Stimulated activated CD8-positive, alpha-beta memory T cell treated with anti-CD3 and anti-CD28 coated beads, Interleukin-15, amount 100 ng/mL, for 24 hours (primary cell): ENCODE measurements at places on chromosomes 6 and 20.

DNA sequence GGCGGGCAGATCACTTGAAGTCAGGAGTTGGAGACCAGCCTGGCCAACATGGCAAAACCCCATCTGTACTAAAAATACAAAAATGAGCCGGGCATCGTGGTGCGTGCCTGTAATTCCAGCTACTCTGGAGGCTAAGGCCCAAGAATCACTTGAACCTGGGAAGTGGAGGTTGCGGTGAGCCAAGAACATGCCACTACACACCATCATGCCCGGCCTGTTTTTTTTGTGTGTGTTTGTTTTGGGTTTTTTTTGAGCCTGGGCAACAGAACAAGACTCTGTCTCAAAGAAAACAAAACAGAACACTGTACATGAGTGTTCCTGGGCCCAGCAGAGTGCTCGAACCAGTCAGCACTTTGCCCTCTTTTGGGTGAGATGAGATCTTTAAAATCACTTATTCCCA is 159.1 kb downstream of the MTHFD1L start:
- DNase-seq, result no peak

GRCh38 chr20:19368351-19368750 is 155.9 kb downstream of the SLC24A3 start:
- no peak for DNase-seq

- no peak for DNase-seq
These were observed 179.9 kb downstream of the ZDHHC14 start for GRCh38 chr6:157560691-157561413.

- DNase-seq, result no peak
These were observed 267.8 kb downstream of the PTPRK start for GRCh38 chr6:128252341-128253176.

DNA sequence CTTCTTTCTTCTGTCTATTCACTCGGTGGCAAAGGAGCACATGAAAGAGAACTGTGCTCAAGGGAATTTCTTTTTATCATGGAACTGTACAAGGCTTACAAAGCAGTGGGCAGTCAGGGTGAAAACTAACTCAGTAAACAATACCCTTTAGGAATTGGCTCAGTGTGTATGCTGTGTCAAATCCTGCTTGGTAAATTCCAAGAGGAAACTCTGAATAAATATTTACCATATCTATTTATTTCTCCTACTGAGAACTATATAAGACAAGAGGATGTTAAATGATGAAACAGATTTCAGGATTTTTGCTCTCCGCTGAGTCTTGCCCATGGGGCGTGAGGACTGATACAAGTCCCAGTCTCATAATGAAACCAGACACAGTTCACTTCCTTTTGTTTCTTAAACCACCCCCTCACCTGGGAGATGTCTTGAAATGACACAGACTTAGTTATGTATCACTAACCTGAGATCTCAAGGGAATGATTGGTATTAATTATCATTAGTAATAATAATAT is 188.8 kb downstream of the BACH2 start:
- no peak for DNase-seq

DNA sequence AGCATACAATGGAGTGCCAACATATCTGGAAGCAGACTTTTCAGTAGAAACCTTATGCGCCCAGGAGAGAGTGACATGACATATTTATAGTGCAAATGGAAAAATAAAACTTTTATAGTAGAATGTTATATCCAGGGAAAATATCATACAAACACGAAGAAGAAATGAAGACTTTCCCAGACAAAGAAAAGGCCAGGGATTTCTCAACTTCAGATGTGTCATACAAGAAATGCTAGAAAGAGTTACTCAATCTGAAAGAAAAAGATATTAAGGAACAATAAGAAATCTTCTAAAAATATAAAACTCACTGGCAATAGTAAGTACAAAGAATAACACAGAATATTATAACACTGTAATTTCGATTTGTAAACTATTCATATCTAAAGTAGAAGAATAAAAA is 1269.3 kb downstream of the GRIK2 start:
- DNase-seq, result no peak

GRCh38 chr6:1644516-1645060 is 34.9 kb downstream of the FOXC1 start:
- no peak for DNase-seq

DNA sequence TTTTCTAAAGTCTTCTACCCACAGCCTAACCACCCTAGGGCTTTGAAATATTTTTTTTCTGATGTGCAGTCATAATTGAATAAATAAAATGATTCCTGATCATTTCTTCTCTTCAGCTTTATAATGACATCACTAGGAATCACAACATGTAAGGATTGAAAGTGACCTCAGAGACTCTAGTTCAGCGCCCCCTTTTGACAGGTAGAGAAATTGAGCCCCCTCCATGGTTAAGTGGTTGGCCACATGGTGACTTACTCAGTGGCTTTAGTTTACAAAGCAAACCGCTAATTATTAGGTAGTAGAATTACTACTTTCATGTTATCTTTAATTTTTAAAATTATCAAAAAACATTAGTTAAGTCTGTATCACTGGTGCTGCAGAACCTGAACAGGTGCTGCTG is 13.3 kb upstream of the SLC2A12 start:
- no peak for DNase-seq

- DNase-seq, result no peak
These were observed 10.6 kb upstream of the FAM8A1 start for GRCh38 chr6:17589406-17590096.

- no peak for DNase-seq
These were observed 168.2 kb downstream of the ZNF217 start for GRCh38 chr20:53425481-53425880.

- peak; percentile 21 for DNase-seq
These were observed 11.1 kb downstream of the CDH4 start for GRCh38 chr20:61263084-61263695.

DNA sequence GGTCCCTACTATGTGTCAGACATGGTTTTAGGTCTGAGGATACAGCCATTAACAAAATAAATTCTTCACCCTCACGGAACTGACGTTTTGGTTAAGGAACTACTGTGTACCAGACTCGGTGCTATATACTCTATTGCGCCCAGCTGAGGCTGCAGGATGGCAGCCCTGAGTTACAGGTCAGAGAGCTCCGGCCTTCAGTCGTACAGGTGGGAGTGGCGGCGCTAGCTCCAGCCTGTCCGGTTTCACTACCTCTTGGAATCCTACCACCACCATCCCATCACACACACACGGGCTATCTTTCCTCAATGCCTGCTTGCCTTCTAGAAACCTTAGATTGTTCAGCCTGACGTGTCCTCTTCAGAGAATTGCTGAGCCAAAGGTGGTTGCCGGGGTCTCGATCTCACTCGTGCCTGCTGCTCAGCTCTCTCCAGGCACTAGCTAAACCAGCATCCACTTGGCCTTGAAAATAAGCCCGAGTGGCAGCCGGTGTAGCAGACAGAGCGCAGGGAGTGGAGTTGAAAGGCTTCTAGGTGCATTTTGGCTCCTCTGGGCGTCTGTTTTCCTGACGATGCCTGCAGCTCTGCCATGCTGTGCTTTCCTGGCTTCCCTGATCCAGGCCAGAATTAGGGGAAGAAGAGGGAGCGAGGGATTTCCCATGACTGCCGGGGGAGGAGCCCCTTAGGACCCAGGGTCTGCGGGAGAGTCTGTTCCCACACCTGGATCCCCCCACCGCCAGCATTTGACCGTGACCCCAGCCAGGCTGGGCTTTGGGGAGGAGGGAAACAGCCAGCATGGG is 1.1 kb upstream of the TCF15 start:
- DNase-seq, result no peak

DNA sequence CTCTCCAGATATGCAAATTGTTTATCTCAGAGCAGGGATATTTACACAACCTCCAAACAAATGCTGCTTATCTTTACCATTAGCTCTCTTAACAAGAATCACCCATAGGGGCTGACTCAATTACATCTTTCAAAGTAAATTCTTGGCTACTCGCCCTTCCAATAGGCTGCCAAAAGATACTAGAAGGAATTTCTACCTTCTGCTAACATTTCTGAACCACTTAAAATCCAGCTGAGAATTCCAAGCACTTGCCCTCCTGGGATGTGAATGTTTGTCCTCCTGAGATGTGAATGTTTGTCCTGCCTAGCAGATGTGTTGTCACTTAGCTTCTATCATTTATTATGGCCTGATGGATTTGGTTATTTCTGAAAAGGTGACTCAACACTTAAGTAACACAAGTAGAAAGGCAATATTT is 388.0 kb downstream of the GJA1 start:
- no peak for DNase-seq

GRCh38 chr6:45930420-45931040 is 85.1 kb downstream of the CLIC5 start:
- DNase-seq, result peak; percentile 22

GRCh38 chr6:56484669-56485068 is 158.0 kb downstream of the DST start:
- no peak for DNase-seq

- no peak for DNase-seq
These were observed 28.8 kb downstream of the MAP7 start for GRCh38 chr6:136521427-136521826.

DNA sequence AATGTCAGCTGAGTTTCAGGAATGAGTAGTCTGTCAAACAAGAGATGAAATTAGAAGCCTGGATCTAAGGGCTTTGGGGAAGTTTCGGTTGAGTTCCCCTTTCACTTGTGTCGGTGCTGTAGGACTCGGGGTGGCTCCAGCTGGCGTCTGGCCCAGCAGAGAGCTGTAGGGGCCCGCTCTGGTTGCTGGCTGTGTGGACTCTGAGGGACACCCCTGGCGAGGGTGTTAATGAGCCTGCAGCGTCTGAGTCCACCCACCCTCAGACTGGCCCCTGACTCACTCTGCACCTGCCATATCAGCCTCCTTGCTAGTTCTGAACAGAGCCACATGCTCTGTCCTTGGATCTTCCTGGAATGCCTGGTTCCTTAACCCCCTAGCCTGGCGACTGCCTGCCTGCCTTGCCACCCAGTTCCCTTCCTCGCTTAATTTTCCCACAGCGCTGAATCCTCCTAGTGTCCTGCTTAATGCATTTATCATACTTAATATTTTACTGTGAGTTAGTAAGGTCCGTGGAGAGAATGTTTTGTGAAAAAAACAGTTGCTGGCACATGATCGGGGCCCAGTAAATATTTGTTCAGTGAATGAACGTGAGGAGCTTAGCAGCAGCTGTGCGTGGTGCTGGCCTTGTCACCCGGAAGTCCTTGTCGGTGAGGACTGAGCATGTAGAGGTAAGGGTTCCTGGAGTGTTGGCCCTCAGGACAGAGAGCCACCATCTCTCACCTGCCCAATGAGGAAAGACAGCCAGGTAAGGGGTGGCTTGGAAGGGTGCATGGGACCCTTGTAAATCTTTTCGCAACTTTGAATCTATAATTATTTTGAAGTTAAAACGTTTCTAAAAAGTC is 1.6 kb downstream of the DNAJC5 start:
- no peak for DNase-seq

DNA sequence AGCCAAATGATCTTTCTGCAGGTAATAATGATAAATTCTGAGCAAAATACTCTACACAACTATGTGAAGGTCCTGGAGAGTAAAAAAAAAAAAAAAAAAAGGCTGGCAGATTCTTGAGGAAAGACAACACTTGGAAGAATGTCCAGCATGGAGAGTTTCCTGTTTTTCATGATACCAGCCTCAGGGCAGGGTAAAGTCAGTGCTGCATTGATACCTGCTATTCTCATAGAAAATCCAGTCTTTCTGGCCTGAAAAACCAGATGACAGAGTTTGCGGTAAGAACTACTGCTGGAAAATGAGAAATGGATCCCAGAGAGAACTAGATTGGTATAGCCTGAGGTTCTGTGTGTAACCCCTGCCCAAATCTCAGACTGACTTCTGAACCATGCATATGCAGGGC is 89.1 kb downstream of the AFG1L start:
- DNase-seq, result no peak

GRCh38 chr6:150256618-150257272 is 112.1 kb upstream of the IYD start:
- no peak for DNase-seq

DNA sequence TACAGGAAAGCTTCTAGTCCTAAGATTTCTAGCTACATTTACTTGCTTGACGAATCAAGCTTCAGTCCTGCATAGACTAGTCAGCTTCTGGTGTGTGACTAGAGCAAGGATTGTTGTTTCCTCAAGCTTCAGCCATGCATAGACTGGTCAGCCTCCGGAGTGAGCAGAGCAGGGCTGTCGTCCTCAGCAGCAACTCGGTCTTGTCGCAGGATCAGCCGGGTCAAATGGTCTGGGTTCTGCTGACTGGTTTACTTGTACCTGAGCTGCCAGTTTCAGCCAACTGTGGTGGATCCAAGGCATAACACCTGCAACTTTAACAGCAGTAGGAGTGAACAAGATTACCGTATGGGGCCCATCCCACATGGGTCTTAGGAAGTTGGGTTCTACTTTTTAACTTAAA is 10.8 kb upstream of the GMPR start:
- no peak for DNase-seq

DNA sequence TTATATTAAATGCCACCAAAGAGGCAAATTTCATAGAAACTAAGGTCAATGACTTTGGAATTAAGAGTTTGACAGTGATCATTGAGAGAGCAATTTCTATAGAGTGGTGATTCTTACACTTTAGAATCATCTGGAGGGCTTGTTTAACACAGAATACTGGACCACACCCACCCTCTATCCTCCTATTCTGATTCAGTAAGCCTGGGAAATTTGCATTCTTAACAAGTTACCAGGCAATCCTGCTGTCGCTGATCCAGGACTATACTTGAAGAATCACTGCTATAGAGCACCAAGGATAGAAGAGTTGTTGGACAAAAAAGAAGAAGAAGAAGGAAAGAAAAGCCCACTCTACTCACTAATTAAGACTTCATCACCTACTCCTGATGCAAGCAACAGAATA is 21.3 kb upstream of the TBX18 start:
- DNase-seq, result no peak

- no peak for DNase-seq
These were observed 356.0 kb downstream of the BMP2 start for GRCh38 chr20:7123457-7123856.

- no peak for DNase-seq
These were observed 17.6 kb upstream of the ZFP64 start for GRCh38 chr20:52209154-52209571.

DNA sequence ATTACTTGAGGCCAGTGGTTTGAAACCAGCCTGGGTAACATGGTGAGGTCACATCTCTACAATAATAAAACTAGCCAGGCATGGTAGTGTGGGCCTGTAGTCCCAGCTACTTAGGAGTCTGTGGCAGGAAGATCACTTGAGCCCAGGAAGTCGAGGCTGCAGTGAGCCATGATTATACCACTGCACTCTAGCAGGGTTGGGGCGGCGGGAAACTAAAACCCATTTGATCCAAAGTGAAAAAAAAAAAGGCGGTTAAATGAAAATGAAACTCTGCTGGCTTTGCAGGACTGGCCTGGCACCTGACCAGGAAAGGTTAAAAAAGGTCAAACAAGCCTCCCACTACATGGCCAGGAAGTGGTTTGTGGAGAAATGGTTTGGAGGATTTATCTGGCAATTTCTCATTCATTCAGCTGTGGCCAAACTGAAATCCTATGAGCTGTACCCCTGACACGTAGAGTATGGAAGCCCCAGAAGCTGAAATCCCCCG is 36.6 kb downstream of the MTRES1 start:
- no peak for DNase-seq
